Foreskin fibroblast (primary cell): ENCODE measurements at places on chromosomes 16 and 17.
A peak's percentile ranks its signal among the peaks of the same experiment; 100 is the strongest.

DNA sequence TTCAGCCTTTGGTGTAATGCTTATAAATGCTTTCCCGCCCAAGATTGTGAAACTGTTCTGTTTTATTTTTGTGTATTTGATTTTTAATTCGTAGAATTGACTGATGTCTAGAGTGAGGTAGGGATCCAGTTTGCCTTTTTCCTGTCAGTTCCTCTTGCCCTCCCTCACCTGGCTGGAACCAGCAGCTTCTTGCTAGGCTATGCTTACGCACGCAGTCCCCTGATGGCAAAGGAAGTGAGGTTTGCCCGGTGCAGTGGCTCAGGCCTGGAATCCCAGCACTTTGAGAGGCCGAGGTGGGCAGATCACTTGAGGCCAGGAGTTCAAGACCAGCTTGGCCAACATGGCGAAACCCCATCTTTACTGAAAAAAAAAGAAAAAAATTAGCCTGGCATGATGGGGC, 51.9 kb downstream of the RAB11FIP4 start:
- no peak for DNase-seq

- peak; percentile 76 for DNase-seq
Measured at GRCh38 chr16:12320298-12320706, 343.8 kb downstream of the SNX29 start.

- no peak for DNase-seq
Measured at GRCh38 chr17:2689411-2690164, 22.0 kb downstream of the CLUH start.

DNA sequence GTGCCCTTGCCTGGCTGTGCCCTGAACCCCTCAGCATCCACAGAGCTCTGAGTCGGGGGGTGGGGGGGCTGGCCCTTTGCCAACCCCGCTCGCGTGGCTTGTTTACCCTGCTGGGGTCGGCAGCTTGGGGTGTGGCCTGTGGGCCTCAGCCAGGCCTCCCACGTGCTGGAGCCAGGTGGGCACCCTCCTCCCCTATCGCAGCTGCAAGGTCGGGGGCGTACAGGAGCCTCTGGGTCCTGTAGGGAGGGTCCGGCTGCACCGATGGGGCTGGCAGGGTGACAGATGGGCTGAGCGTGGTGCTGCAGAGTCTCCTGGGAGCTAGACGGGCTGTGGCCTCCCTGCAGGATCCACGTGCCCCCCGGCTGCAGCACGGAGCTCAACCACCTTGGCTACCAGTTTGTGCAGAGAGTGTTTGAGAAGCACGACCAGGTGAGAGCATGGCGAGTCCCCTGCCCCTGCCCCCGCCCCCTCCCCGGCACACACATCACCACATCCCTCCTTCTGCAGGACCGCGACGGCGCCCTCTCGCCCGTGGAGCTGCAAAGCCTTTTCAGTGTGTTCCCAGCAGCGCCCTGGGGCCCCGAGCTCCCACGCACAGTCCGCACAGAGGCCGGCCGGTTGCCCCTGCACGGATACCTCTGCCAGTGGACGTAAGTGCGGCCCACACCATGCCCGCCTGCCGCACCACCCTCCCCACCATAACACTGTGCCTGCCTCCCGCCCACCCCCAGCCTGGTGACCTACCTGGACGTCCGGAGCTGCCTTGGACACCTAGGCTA, 3.6 kb downstream of the RHOT2 start:
- no peak for DNase-seq

GRCh38 chr16:21260870-21261791, 17.0 kb downstream of the CRYM start:
- peak; percentile 96 for DNase-seq

GRCh38 chr16:57935904-57936303, 35.0 kb downstream of the CNGB1 start:
- no peak for DNase-seq

- no peak for DNase-seq
Measured at GRCh38 chr17:63633742-63634141, 11.5 kb downstream of the MAP3K3 start.

DNA sequence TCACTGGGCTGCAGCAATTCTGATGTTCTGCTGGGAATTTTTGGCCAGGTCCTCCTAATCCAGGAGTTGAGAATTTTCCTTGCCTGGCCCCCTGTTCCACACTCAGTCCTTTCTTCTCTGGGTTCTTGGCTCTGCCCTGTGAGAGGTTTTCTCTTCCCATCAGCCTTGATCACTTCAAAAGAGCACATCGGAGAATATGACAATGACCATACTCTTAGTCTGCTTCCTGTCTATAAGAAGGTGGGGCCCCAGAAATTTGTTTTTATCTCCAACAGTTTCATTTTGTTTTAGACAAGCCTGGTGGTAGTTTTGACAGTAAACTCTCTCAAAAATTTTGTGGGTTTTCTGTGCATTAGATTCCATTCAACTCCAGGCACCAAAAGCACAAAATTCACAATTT, 70.7 kb downstream of the C17orf67 start:
- no peak for DNase-seq

- DNase-seq, result peak; percentile 47
Measured at GRCh38 chr16:21169249-21169981, 10.9 kb downstream of the LDAF1 start.

- DNase-seq, result no peak
Measured at GRCh38 chr16:768428-768827, 7.9 kb downstream of the MSLN start.

DNA sequence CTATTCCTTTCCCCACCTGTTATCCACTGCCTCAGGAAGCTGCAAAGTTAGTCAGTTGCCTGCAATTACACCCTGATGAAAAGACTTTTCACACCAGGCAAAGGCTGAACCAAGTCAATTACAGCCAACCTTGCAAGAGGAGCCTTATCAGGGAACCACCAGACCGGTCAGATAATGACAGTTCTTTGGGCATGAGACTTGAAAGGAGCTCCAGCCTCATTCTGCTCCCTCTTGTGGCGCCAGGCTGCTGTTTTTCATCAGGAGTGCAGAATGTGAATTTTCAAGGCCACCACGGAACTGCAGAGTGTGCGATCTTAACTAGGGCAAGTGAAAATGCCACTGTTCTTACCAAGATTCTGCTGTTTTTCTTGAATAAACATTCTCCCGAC, 22.5 kb downstream of the DNAI2 start:
- peak; percentile 47 for DNase-seq

DNA sequence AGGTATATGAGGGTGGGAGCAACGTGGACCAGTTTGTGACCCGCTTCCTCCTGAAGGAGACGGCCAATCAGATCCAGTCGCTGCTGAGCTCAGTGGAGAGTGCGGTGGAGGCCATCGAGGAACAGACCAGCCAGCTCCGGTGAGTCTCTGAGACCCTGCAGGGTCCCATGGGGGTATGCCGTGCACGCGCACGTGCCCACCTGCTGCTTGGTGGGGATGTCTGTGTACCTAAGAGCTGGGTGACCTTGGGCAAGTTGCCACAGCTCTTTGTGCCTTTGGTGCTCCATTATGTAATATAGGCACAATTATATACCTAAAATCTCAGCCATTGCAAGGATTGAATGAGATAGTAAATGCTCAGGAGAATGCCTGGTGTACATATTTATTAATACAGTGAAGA, 22.4 kb downstream of the NECAB2 start:
- no peak for DNase-seq

DNA sequence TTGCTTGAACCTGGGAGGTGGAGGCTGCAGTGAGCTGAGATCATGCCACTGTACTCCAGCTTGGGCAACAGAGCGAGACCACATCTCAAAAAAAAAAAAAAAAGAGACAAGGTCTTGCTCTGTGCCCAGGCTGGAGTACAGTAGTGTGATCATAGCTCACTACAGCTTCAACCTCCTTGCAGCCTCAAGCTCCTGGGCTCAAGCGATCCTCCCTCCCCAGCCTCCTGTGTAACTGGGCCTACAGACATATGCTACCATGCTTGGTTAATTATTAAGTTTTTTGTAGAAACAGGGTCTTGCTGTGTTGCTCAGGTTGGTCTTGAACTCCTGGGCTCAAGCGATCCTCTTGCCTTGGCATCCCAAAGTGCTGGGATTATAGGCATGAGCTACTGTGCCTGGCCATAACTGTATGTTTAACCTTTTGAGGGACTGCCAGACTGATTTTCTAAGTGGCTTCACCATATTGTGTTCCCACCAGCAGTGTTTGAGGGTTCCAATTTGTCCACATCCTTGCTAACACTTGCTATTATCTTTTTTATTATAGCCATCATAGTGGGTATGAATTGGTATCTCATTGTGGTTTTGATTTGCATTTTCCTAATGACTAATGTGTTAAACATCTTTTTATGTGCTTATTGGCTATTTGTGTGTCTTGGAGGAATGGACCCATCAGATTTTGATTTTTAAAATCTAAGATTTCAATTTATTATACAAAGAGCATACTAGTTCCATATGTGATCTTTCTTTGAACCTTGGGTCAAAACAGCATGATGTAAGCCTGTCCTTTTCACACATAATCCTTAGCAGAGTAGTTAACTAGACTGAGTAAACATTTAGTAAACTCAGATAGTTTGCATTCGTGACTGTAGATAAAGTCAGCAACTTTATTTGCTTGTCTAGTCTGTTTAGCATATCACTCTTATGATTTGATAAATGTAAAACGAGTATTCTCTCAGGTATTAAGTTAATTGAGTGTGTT, 38.1 kb upstream of the KPNB1 start:
- DNase-seq, result peak; percentile 36

- DNase-seq, result no peak
Measured at GRCh38 chr16:2822158-2822495, 5.1 kb downstream of the PRSS21 start.

GRCh38 chr16:28001184-28001583, 62.3 kb downstream of the GSG1L start:
- DNase-seq, result no peak

DNA sequence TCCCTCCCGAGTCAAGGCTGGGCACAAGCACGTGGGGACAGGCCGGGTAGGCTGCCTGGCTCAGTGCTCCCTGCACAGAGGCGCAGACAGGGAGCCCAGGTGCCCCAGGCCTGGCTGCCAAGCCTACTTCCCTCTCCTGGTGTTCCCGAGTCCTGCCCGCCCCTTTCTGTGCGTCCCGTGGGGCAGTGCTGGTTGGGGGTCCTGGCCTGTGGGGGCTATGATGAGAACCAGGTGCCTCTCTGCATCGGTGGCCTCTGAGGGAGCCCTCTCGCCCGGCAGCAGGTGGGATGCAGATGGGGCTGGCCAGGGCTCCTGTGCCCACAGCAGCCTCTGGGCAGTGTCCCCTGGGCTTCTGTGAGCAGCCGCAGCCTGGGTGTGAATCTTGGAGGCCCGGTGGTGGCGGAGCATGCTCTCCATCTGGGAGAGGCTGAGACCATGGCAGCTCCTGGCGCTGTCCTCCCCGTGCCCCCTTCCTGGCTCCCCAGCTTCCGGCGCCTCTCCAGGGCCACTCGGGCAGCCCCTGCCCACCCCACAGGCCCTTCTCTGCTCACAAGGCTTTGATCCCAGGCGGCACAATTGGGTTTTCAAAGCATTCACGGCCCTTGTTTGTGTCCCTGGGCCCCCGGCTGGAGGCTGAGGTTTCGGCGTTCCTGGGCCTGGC, 7.2 kb downstream of the CENPX start:
- DNase-seq, result no peak

DNA sequence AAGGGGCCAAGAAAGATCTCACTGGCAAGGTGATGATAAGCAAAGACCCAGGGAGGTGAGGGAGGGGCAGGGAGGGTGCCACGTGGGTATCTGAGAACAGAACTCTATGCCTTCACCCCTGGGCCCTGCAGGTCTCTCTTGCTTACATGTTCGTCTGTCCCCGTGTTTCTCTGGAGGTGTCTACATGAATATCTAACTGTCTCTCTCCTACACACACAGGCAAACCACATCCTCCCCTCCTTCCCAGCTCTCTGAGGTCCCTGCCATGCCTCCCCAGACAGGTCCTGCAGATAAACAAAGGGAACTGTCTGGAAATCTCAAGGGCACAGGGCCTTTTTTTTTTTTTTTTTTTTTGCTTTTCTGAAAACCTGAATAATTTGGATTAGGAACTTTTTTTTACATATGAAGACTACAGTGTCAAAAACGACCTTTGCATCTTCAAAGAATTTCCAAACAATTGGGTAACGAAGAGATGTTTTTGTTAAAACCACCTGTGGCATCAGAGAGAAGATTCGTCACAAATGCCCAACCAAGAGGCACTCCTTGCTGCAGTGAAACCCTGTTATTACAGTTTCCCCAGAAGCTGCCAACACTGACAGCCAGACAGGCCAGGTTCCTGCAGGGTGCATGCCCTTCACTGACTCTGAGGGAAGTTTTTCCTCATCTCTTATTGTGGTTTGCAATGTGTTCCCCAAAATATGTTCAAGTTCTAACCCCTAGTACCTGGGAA, 17.8 kb downstream of the PLLP start:
- DNase-seq, result no peak

DNA sequence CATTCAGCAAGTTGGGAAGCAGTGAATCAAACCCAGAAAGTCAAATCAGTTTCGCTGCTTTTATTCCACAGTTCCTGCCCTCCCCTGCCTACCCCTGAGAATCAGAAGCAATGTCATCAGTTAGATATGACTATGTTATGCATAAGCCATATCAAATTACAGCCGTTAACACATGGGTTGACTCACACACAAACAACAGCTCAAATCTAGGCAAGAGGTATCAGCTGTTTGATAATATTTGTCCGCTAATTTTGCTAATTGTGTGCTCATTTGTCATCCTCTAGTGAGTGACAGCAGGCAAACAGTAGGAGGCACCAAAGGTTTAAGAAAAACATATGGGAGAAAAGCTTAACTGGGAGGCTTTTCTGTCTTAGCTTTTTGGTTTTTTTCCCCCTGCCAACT, 327.4 kb upstream of the CCL2 start:
- no peak for DNase-seq

DNA sequence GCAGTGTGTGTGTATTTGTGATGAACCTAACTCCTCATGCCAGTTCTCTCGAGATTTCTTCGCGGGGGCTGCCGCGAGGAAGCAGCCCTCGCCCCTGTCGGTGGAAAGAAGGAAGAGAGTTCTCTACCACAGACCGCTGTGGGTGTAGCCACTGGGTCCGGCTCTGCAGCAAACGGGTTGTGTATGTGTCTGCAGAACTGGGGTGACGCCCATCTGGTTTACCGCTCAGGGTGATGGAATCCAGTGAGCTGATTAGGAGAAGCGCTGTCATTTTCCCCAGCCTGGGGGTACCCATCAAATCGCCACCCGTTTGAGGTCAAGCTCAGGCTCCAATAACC, 7.7 kb downstream of the CORO6 start:
- peak; percentile 62 for DNase-seq

DNA sequence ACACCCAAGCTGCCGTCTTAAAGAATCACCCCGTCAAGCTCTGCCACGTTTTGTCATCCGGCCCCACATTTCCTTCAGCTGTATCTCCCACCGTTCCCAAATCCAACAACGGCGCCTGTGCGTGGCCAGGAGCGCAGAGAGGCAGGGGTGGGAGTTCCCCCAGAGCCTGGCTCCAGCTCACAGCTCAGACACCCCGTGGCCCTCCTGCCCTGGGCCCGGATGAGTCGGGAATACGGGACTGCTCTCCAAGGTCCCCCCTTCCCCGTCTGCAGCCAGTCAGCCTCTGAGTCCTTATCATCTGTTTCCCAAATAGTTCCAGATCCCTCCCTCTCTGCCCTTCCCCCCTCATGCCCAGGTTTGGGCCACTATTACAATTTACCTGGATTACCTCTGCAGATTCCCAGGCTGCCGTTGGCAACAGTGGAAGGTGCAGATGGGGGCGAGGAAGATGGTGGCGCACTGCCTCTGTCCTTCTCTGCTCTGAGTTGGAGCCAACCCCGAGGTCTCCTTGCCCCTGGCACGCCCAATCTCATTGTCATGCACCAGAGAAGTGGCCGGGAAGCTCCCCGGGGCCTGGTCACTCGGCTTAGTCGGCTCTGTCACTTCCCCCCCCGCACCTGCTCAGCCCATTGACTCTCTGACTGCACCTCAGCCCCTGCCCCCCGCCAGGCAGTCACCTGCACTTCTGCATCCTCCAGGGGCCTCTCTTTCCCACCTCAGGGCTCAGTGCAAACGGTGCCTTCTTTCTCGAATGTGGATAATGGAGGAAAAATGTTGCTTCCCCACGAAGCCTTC, 18.3 kb upstream of the RPTOR start:
- no peak for DNase-seq
